Stimulated activated CD4-positive, alpha-beta T cell treated with anti-CD3 and anti-CD28 coated beads, Interleukin-1b, Interleukin-23, amount 100 ng/mL, for 24 hours (primary cell): ENCODE measurements at places on chromosomes 11 and 22.

- DNase-seq: no peak
Observed at GRCh38 chr11:47398551-47398950, 9.8 kb upstream of the SLC39A13 start.

DNA sequence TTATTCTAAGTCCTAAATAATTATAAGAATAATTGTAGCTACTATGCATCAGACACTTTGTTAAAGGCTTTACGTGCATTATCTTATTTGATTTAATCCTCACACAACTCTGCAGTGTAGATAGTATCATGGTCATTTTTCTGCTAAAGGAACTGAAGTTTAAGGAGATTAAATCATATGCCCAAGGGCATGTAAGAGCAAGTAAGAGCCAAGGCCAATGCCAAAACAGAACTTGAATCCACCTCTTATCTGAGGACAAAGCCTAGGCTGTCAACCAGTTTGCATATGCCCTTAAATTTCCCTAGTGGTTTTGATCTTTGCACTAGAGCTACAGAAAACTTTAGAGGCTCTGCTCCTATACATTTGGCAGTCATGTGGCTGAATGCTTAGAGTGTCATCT, 65.6 kb upstream of the OR5AK2 start:
- DNase-seq: no peak

DNA sequence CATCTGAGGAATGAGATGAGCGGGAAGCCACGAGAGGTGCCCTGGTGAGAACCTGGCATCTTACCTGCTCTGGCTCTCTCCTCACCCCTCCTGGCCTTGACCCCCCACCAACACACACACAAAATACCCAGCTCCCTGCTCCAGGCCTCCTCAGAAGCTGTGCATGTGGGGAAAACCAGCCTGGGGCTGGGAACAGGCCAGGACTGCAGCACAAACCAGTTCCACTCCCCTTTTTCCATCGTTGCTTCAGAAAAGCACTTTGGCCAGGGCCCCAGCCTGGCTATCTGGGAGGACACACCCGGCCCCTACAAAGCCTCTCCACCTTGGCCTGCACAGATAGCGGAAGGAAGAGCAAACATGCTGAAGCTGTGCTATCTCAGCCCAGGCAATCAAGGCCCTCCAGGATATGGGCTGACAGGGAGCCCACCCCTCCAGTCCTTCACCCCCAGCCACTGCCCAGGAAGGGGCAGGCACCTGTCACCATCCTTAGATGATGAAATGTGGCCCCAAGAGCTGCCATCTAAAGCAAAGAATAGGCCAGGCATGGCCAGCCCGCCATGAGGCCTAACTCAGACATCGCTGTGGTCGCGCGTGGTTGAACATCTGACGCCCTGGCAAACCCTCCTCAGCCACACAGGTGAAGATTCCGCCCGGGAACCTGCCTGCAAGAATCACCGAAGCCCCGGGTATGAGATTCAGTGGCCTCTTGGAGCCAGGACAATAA, 35.4 kb downstream of the PISD start:
- no peak for DNase-seq

- no peak for DNase-seq
Observed at GRCh38 chr11:131598305-131598704, 227.9 kb downstream of the NTM start.

DNA sequence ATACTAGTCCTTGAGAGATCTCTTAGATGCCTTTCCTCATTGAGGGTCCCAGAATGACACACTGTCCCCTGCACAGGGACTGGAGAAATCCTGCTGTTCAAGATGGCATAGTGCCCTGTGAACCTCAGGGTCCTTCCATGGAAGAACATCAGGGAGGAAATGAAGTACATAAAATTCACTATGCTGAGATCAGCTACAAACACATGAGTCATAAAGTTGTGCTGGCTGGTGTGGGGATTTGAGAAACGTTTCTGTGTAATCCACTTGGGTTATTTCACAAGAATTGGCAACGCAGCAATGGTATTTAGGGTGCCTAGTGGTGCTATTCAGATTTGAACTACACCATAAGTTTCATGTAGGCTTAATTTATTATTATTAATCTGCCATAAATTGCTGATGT, 174.4 kb downstream of the MAML2 start:
- DNase-seq: no peak

- DNase-seq: no peak
Observed at GRCh38 chr11:127247261-127247851, 246.8 kb upstream of the KIRREL3 start.

DNA sequence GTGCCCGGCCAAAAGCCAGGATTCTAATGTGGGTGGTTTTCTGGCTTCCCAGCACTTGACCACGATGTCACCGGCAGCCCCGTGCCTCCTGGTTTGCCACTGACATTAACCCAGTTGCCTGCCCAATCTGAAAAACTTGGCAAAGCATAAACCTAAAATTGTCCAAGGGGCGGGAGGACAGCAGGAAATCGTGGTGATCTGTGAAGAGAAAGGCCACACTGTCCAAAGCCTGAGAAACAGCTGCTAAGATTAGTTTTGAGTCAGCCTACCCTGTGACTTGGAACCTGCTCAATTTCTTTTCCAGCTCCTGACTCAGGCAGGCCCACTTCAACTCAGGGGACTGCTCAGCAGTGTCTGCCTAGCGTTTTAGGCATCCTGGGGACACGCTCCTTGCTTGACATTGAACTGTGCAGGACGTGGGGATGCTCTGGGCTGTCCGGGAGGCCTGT, 8.2 kb upstream of the F2 start:
- DNase-seq: no peak

GRCh38 chr11:60500276-60500910, 7.8 kb downstream of the MS4A12 start:
- DNase-seq: no peak

- no peak for DNase-seq
Observed at GRCh38 chr22:48576333-48577013, 1251.2 kb downstream of the BRD1 start.

- DNase-seq: no peak
Observed at GRCh38 chr22:19868333-19868732, 13.7 kb upstream of the GNB1L start.

GRCh38 chr22:19798891-19799293, 38.3 kb downstream of the TBX1 start:
- no peak for DNase-seq

GRCh38 chr11:132638423-132638822, 893.9 kb downstream of the OPCML start:
- DNase-seq: no peak

DNA sequence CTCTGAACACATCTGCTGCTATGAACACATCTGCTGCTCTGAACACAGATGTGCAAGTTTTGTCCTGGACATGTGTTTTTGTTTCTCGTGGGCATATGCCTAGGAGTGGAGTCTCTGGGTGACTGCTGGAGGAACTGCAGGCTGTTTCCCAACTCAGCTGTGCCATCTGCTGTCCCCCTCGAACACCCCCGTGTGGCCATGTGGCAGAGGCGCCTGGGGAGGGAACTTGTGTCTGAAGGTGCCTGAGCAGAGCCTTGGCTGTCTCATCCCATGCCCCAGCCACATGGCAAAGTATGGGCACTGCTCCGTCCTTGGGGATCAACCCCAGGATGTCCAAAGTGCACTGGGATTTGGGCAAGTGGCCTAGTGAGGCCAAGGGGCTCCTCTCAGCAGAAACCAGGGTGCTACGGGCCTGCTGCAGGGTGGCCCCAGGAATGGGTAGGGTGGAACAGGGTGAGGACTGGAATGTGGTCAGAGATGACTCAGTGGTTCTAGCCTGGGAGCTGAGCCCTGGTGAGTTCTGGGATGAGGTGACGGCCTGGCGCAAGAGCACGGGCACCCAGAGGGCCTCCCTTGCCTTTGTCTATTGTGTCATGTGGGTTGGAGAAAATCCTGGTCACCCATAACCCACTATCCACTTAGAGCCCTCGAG, 14.7 kb downstream of the GATD1 start:
- DNase-seq: no peak

DNA sequence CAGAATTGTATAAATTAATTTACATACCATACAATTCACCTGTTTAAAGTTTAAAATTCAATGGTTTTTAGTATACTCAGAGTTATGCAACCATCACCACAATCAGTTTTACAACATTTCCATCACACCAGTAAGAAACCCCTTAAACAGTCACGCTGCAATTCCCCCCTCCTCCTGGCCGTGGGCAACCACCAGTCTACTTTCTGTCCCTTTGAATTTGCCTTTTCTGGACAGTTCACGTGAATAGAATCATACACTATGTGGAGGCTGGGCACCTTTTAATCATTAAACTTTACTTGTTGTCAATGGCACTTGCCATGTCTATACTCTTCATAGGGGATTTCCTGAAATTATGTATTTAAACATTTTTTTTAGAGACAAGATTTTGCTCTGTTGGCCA, 20.1 kb upstream of the SWAP70 start:
- DNase-seq: no peak

GRCh38 chr11:68338051-68338780, 25.8 kb downstream of the LRP5 start:
- no peak for DNase-seq

- DNase-seq: no peak
Observed at GRCh38 chr11:67302571-67303131, 679 bp upstream of the SSH3 start.

GRCh38 chr11:126115816-126116331, 53.2 kb upstream of the CDON start:
- DNase-seq: no peak

GRCh38 chr22:37894939-37895670, 11.0 kb upstream of the MICALL1 start:
- DNase-seq: no peak

GRCh38 chr11:40280159-40281051, 1179.0 kb downstream of the LRRC4C start:
- no peak for DNase-seq

GRCh38 chr22:37278261-37278660, 4.0 kb upstream of the CYTH4 start:
- DNase-seq: no peak

GRCh38 chr22:21738081-21738480, 2.5 kb upstream of the YPEL1 start:
- DNase-seq: no peak

DNA sequence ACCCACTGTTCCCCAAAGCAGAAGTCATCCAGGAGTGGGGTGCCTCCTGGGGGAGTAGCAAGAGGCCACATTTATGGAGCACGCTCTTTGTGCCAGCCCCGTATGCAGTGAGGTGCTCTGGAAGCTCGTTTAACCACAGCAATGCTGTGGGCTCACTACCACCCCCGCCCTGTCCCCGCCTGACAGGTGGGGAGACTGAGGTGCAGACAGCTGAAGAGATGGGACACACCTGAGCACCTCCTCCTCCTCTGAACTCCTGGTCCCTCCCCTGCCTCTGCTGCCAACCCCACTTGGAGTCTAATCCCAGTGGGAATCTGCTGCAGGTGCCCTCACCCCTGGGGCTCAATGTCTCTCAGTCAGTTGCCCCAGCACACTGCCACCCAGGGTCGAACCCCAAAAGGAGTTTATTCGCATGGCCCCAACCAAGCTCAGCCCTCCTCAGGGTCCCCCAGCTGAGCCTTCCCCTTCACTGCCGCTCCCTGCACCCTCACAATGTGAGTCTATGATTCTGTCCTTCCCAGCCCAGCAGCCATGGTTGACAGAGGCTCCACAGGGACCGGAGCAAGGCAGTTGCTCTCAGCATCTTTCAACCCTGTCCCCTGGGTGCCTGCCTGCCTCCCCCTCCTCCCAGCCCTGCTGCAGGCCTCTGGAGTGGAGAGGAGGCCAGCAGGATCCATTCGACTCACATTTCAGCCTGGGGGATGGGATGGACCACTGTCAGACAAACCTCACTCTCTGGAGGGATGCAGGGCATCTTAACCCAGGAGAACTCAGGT, 13.3 kb upstream of the BCR start:
- no peak for DNase-seq
